Peyer's patch (tissue), 4 donors: ENCODE measurements at places on chromosomes 7 and 10. TPM values are rescaled to one million over a fixed set of nuclear protein-coding genes. Genes with fewer than 3 reads are reported as not detected.

- no peak overlapping the region for H3K4me3 ChIP-seq
- H3K36me3 ChIP-seq: no peaks in the 10 kb centered on the region
- no peaks in the 10 kb centered on the region for H3K27me3 ChIP-seq
Measured at GRCh38 chr10:69421611-69422308, 5.0 kb upstream of the TACR2 start.

DNA sequence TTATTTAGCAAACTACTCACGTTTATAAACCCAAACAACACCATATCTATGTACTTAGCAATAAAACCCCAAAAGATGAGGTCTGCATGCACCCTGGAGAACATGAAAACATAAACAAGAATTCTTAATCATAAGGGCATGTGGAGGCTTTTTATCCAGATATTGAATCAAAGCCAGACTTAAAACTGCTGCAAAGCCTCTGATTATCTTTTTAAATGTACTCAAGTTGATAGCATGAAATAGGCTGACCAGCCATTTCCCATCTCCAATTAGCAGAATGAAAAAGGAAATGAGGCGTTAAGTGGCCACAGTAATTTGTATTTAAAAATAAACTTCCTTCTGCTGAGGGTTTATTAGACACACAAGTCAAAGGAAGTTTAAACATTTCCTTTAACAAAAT is 48.3 kb downstream of the ITIH5 start:
- H3K4me3 ChIP-seq: no peak overlapping the region
- H3K4me1 ChIP-seq: peaks cover 10% of the 10 kb centered on the region
- no peaks in the 10 kb centered on the region for H3K36me3 ChIP-seq
- no peak overlapping the region for H3K27ac ChIP-seq
- peaks cover 3% of the 10 kb centered on the region for H3K27me3 ChIP-seq

DNA sequence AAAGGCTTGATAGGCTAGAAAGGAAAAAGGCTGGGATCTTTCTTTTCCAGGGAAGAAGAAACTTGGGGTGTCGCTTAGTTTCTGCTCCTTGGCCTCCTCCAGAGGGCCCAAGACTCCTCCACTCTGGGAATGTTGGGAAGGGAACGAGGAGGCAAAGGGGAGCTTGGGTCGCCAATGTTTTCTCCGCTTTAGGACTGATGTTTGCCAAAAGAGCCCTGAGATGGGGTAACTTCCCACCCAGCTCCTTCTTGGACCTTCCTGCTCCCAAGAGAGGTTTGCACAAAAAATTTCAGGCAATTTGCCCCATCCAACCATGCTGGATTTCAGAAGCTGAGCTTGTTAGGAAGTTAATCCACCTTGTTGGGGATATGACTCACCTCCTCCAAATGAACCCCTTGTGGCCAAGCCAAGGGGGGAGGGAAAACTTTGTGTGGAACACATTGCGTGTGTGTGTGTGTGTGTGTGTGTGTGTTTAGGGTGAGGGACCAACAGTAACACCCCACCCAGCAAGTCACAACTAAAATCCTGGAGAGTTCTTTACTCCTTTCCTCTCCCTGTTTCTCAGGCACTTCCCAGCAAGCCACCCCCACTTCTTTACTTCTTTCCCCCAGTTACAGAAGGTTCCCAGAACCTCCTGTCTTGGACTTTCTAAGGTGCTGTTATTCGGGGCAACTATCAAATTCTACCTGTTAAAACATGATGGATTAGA is 8.7 kb upstream of the HOXA2 start:
- no peak overlapping the region for H3K4me3 ChIP-seq
- no peak for DNase-seq
- H3K27me3 ChIP-seq: no peaks in the 10 kb centered on the region

DNA sequence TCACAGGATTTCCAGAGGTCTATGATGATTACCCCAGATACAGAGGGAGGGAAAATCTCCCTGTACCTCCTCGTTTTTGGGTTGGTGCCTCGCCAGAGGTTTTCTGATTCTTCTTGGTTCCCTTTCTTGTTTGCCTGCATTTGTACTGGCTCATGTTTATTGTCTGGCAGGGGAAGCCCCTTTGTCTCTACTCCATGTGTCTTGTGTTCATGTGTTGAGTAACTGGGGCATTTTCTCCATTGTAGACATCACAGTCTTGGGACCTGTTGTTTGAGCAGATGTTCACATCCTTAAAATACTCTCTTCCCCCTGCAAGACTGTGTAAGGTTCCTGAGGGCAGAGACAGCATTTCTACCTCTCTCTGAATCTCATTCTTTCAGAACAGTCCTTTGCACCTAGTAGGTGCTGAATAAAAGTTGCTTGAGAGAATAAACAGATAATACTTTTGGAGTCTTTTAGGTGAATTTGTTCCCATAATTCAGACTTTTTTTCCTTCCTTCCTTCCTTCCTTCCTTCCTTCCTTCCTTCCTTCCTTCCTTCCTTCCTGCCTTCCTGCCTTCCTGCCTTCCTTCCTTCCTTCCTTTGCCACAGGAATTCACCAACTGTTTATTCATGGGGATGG is 25.1 kb downstream of the CDK14 start:
- no peaks in the 10 kb centered on the region for H3K36me3 ChIP-seq
- H3K4me1 ChIP-seq: no peaks in the 10 kb centered on the region
- no peak overlapping the region for H3K4me3 ChIP-seq
- no peak overlapping the region for H3K27ac ChIP-seq
- no peaks in the 10 kb centered on the region for H3K27me3 ChIP-seq
- DNase-seq: no peak

- H3K4me1 ChIP-seq: peaks cover 4% of the 10 kb centered on the region
- no peak overlapping the region for H3K27ac ChIP-seq
- no peak for DNase-seq
- H3K4me3 ChIP-seq: no peak overlapping the region
- no peaks in the 10 kb centered on the region for H3K36me3 ChIP-seq
Measured at GRCh38 chr10:62244785-62245467, 23.7 kb downstream of the RTKN2 start.

- no peak for DNase-seq
- no peak overlapping the region for H3K27ac ChIP-seq
- no peaks in the 10 kb centered on the region for H3K36me3 ChIP-seq
Measured at GRCh38 chr7:128882134-128882533, 19.5 kb downstream of the ATP6V1F start.

DNA sequence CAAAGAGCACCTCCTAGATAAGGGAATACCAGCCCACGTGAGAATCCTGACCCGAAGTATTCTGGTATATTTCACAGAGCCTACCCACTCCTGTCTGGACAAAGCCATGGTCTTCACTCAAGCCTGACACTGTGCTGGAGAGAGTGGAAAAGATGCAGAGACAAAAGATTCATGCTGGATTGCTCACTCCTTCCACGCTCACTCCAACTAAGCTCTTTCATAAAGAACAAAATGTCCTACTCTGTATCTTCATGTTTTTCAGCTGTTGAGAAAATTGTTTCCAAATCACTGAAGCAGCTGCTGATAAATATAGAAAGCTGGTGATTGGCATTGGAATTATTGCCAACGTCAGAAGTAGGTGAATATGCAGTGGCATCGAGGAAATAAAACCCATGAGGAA is 106.0 kb downstream of the ABLIM1 start:
- no peaks in the 10 kb centered on the region for H3K36me3 ChIP-seq
- no peak overlapping the region for H3K27ac ChIP-seq
- no peak for DNase-seq
- no peaks in the 10 kb centered on the region for H3K4me1 ChIP-seq
- H3K4me3 ChIP-seq: no peak overlapping the region

- no peaks in the 10 kb centered on the region for H3K4me1 ChIP-seq
- H3K4me3 ChIP-seq: no peak overlapping the region
- no peaks in the 10 kb centered on the region for H3K36me3 ChIP-seq
- no peak for DNase-seq
- no peaks in the 10 kb centered on the region for H3K27me3 ChIP-seq
Measured at GRCh38 chr10:77168861-77169260, 468.7 kb downstream of the KCNMA1 start.

DNA sequence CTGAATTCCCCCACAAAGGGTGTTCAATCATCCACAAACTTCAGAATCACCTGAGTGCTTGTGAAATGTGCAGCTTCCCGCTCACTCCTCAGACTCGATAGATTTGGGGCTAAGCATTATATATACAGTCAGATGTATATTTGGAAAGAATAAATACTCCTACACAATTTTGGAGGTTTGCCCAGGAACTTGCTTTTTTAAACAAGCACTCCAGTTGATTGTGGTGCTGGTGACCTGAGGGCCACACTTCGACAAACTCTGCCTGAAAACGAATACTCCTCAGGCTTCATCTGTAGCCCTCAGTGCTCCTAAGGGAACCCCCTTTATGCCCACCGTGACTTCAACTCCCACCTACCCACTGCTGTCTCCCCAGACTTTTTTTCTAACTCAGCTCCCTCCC is 211.6 kb downstream of the INHBA start:
- no peaks in the 10 kb centered on the region for H3K27me3 ChIP-seq
- no peaks in the 10 kb centered on the region for H3K4me1 ChIP-seq
- H3K4me3 ChIP-seq: no peak overlapping the region

- H3K4me3 ChIP-seq: no peak overlapping the region
- no peaks in the 10 kb centered on the region for H3K27me3 ChIP-seq
- H3K36me3 ChIP-seq: no peaks in the 10 kb centered on the region
- H3K27ac ChIP-seq: no peak overlapping the region
- DNase-seq: no peak
Measured at GRCh38 chr7:723541-723940, 3.0 kb upstream of the DNAAF5 start.

DNA sequence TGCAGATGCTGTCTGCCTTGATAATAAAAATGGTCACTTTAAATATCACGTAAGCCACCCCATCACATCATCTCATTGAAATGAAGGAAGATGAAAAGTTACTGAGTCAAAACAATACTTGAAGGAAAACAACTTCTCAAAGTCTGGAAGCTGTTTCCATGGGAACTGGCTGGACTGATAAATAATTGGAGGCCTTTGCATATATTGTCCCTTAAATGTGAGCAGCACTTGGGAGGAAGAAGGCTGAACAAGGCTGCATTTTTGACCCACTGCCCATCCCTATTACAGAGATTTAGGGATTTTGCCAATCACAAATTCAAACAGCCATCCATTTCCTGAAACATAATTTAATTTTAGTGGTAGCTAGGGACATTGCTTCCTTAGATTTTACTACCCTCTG is 18.2 kb upstream of the MAGI2 start:
- no peaks in the 10 kb centered on the region for H3K27me3 ChIP-seq
- H3K27ac ChIP-seq: no peak overlapping the region
- no peaks in the 10 kb centered on the region for H3K36me3 ChIP-seq
- no peak for DNase-seq
- no peak overlapping the region for H3K4me3 ChIP-seq
- H3K4me1 ChIP-seq: no peaks in the 10 kb centered on the region

GRCh38 chr10:110150046-110150445 is 57.4 kb upstream of the MXI1 start:
- no peak overlapping the region for H3K27ac ChIP-seq
- no peaks in the 10 kb centered on the region for H3K36me3 ChIP-seq
- H3K4me1 ChIP-seq: no peaks in the 10 kb centered on the region
- no peak for DNase-seq
- no peak overlapping the region for H3K4me3 ChIP-seq

DNA sequence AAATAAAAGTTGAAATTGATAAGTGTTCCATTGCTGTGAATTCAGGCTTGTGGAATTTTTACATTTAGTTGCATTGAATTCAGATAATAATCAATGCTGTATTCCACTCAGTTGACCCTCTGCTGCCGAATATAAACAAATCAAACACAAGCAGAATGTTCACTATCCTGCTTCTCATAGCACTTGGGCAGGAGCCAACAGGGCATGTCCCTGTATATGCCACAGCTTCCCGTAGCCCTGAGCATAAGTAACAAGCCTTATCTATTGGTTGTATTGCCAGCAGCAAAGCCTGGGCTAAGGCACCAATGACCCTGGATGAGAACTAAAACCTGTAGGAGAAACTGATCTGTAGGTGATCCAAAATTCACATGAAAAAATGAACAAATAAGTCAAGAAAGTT is 145.9 kb downstream of the ARHGAP12 start:
- DNase-seq: no peak
- no peaks in the 10 kb centered on the region for H3K27me3 ChIP-seq
- H3K4me1 ChIP-seq: no peaks in the 10 kb centered on the region
- no peak overlapping the region for H3K4me3 ChIP-seq
- H3K27ac ChIP-seq: no peak overlapping the region

- no peak for DNase-seq
- H3K4me3 ChIP-seq: no peak overlapping the region
- no peaks in the 10 kb centered on the region for H3K4me1 ChIP-seq
- H3K27me3 ChIP-seq: no peaks in the 10 kb centered on the region
- H3K36me3 ChIP-seq: no peaks in the 10 kb centered on the region
Measured at GRCh38 chr10:18268005-18268404, 127.8 kb downstream of the CACNB2 start.

- H3K36me3 ChIP-seq: no peaks in the 10 kb centered on the region
- no peaks in the 10 kb centered on the region for H3K27me3 ChIP-seq
- H3K27ac ChIP-seq: peak overlapping the region; percentile 71
- H3K4me3 ChIP-seq: no peak overlapping the region
- peaks cover 4% of the 10 kb centered on the region for H3K4me1 ChIP-seq
Measured at GRCh38 chr10:63711867-63712716, 190.9 kb downstream of the REEP3 start.

Gene GIMAP7
- 4.8 TPM for total RNA-seq

Gene SLC26A5
- total RNA-seq: not detected

Gene SUN1
- total RNA-seq: 218 TPM

Gene CNPY1
- total RNA-seq: 0.40 TPM

Gene TNRC18
- total RNA-seq: 325 TPM

Gene NYAP1
- total RNA-seq: 0.40 TPM

Gene GPER1
- total RNA-seq: 1.3 TPM

Gene WDR86
- total RNA-seq: 5.9 TPM

Gene ZMIZ1
- total RNA-seq: 86.7 TPM

Gene GIMAP1
- total RNA-seq: 2.7 TPM

Gene MGAM2
- 116 TPM for total RNA-seq

Gene GRID2IP
- 0.40 TPM for total RNA-seq

Gene MINDY3
- total RNA-seq: 21.2 TPM
